Endothelial cell (in vitro differentiated cells): ENCODE measurements at places on chromosomes 2 and 18. TPM values are rescaled to one million over a fixed set of nuclear protein-coding genes. Genes with fewer than 3 reads are reported as not detected.

DNA sequence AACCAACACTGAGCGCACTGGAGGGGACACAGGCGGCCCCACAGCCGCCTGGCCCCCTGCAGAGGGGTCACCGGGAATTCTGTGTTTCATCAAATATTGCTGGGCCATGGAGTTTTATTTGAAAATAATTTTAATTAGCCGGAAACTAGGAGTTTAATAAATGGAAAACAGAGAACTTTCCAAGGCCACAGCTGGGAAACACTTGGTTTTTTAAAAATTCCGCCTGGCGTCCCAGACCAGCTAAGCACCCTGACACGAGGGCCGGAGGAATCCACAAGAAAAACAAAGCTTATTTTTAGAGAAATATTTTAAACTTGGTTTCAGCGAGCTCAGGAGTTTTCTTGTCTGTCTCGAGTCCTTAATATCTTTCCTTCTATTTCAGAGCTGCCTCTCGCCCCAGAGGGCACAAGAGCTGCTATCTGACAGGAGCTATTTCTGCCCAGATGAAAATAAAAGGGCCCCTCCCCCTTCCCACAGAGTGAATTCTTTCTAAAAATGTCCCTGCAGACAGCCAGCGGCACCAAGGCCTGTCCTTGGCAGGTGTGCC, 8.2 kb downstream of the ZFP36L2 start:
- peaks cover 50% of the 10 kb centered on the region for H3K4me1 ChIP-seq
- DNase-seq: no peak
- H3K4me3 ChIP-seq: no peak overlapping the region
- H3K36me3 ChIP-seq: peaks cover 6% of the 10 kb centered on the region
- peaks cover 10% of the 10 kb centered on the region for H3K27me3 ChIP-seq

GRCh38 chr18:5318061-5318700, 22.7 kb upstream of the ZBTB14 start:
- peak overlapping the region; percentile 38 for H3K27ac ChIP-seq
- H3K27me3 ChIP-seq: no peaks in the 10 kb centered on the region
- no peak for DNase-seq
- H3K36me3 ChIP-seq: no peaks in the 10 kb centered on the region
- no peak overlapping the region for H3K4me3 ChIP-seq
- peaks cover 27% of the 10 kb centered on the region for H3K4me1 ChIP-seq

DNA sequence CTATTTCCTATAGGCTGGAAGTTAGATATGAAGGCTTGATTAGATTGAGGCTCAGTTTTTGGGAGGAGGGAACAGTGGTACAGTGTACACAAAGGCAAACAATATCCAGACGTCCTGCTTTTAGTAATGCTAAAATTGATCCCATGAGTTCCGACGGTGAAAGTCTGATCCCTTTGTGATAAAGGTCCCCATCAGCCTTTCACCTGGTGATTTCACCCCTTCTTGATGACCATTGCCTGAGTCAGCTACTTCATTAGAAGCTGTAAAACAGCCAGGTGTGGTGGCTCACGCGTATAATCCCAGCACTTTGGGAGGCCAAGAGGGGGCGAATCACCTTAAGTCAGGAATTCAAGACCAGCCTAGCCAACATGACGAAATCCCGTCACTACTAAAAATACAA, 29.7 kb downstream of the TWSG1 start:
- H3K4me1 ChIP-seq: peaks cover 4% of the 10 kb centered on the region
- no peak overlapping the region for H3K27ac ChIP-seq
- DNase-seq: no peak
- H3K27me3 ChIP-seq: no peaks in the 10 kb centered on the region

GRCh38 chr2:8310557-8311455, 371.1 kb upstream of the ID2 start:
- peaks cover 4% of the 10 kb centered on the region for H3K27me3 ChIP-seq
- no peak for DNase-seq
- no peak overlapping the region for H3K27ac ChIP-seq
- no peak overlapping the region for H3K4me3 ChIP-seq
- peaks cover 11% of the 10 kb centered on the region for H3K4me1 ChIP-seq

DNA sequence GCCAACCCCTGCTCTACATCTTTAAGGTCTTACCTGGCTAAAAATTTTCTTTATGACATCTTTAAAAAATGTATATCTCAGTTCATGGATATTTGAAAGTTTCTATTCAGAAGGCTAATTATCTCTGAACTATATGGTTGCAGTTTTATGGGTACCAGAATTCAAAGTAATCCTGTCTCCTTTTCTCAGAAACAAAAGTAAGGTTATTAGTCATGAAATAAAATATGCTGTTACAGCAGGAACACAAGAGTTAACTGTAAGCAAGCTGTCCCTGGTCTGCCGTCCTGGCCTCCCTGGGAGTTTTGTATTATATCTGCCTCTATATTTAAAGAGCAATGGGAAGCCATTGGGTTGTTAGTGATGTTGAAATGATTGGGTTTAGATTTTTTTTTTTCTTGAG, 34.0 kb downstream of the SLC4A1AP start:
- peaks cover 1% of the 10 kb centered on the region for H3K27me3 ChIP-seq
- DNase-seq: no peak
- H3K4me1 ChIP-seq: peaks cover 5% of the 10 kb centered on the region
- peaks cover 3% of the 10 kb centered on the region for H3K36me3 ChIP-seq
- no peak overlapping the region for H3K4me3 ChIP-seq

DNA sequence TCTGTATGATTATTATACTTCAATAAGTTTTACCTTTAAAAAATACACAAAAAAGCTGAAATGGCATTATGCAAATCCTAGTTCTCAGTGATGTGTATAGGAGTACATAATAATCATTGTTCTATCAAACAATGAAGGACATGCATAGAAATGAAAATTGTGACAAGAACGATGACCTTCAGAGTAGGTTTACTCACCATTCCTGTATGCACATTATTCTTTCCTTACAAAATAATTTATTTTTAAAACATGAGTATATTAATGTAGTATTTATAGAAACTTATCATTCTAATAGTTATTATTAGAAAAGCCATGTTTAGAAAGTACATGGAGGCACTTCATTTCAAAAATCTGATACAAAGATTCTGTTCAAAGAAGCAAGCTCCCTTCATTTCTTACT, 32.7 kb upstream of the DPP4 start:
- no peak for DNase-seq
- no peak overlapping the region for H3K4me3 ChIP-seq
- no peaks in the 10 kb centered on the region for H3K36me3 ChIP-seq

DNA sequence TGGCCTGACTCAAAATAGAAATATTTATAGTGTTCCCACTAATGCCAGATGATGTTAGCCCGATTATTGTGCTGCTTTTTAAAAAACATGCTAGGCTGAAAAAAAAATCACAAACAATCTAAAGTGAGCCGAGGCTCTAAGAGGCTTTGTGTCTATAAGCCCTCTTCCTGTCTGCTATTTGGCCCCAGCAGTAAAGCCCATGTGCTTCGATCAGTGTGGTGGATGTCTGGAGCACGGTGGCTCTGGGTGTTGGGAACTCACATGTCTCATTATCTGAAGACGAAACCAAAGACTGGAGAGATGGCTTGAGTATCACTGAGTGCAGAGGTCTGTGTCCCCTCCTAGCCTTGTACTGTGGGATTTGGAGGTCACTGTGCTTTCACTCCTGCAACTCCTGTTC, 55.1 kb downstream of the INO80C start:
- no peak overlapping the region for H3K4me3 ChIP-seq
- peaks cover 20% of the 10 kb centered on the region for H3K36me3 ChIP-seq
- no peak overlapping the region for H3K27ac ChIP-seq
- H3K27me3 ChIP-seq: peaks cover 12% of the 10 kb centered on the region
- H3K4me1 ChIP-seq: peaks cover 27% of the 10 kb centered on the region

DNA sequence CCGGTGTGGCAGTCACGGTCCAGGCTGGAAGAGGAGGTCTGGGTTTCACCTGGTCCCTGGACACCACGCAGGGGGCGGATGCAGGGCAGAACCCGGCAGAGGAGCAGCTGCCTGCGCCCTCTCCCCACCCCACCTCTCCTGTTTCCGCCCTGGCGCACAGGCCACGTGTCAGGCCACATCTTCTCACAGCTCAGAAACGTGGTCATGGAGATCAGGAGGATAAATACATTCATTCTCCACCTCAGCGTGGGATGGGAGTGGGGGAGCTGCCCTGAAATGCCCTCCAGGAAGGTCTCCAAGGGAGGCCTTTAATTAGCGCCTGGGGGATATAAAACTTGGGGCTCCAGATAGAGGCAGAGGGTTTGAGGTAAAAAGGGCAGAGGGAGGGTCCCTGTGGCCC, 142.0 kb downstream of the KCTD1 start:
- peaks cover 3% of the 10 kb centered on the region for H3K4me1 ChIP-seq
- H3K27me3 ChIP-seq: peaks cover 1% of the 10 kb centered on the region
- no peaks in the 10 kb centered on the region for H3K36me3 ChIP-seq
- H3K27ac ChIP-seq: no peak overlapping the region

DNA sequence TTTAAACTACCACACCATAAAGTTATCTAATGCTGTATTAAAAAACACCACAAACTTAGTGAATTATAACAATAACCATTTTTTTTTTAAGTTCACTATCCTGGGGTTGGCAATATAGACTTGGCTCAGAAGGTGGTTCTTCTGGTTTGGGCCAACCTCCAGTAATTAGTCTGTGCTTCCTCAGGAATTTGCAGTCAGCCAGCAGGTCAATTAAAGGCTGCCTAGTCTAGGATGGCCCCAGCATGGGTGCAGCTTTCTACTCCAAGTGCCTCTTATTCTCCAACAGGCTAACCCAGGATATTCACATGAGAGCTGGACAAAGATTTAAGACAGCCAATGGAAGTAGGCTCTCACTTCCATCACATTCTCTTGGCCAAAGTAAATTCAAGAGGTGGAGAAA, 379.1 kb upstream of the FIGN start:
- no peak overlapping the region for H3K4me3 ChIP-seq
- no peaks in the 10 kb centered on the region for H3K27me3 ChIP-seq

DNA sequence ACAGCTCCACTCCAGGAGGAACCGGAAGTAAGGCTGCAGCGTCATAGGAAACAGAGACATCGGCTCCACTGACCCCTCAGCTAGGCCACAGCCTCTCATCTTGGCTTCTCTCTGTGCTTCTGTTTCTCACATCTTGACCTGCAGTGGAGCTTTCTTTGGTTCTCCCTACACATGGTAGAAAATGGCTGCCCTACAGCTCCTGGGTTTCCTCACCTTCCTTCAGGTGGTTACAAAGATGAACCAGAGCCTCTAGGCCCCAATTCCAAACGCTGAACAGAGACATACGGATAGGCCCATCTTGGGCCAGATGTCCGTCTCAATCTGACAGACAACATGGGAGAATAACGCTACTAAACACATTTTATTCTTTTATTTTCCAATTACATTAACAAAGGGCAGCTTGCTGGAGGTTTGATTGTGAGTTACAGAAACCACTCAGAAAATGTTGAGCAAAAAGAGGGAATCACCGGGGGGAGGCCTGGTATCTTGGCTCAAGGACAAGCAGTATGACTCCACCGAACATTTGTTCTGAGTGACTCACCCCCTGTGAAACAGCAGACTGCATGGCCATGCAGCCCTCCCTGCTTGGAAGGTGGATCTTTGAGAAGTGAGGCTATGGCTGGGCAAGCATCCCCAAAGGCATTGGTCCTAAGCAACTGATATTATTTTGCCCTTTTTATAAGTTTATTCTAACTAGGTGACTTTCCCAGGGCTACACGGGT, 303.5 kb downstream of the CDCA7 start:
- no peak overlapping the region for H3K27ac ChIP-seq
- no peak for DNase-seq
- no peaks in the 10 kb centered on the region for H3K4me1 ChIP-seq
- no peaks in the 10 kb centered on the region for H3K36me3 ChIP-seq
- H3K4me3 ChIP-seq: no peak overlapping the region
- peaks cover 1% of the 10 kb centered on the region for H3K27me3 ChIP-seq

- no peak for DNase-seq
- H3K27ac ChIP-seq: no peak overlapping the region
- no peaks in the 10 kb centered on the region for H3K4me1 ChIP-seq
- no peaks in the 10 kb centered on the region for H3K27me3 ChIP-seq
- no peak overlapping the region for H3K4me3 ChIP-seq
Observed at GRCh38 chr2:8217468-8218030, 464.3 kb upstream of the ID2 start.

GRCh38 chr2:85062565-85062964, 70.6 kb upstream of the TCF7L1 start:
- H3K4me1 ChIP-seq: peaks cover 4% of the 10 kb centered on the region
- no peak for DNase-seq
- no peaks in the 10 kb centered on the region for H3K36me3 ChIP-seq
- peaks cover 8% of the 10 kb centered on the region for H3K27me3 ChIP-seq
- H3K27ac ChIP-seq: no peak overlapping the region
- H3K4me3 ChIP-seq: no peak overlapping the region

GRCh38 chr2:207337234-207338219, 171.8 kb upstream of the KLF7 start:
- peaks cover 44% of the 10 kb centered on the region for H3K4me1 ChIP-seq
- H3K4me3 ChIP-seq: no peak overlapping the region
- no peak for DNase-seq
- H3K27ac ChIP-seq: no peak overlapping the region

RNF181 gene
- 155 TPM for total RNA-seq

DCDC2C gene
- total RNA-seq: not detected

ITGA4 gene
- 5.7 TPM for total RNA-seq

SUMO1 gene
- total RNA-seq: 113 TPM

BAZ2B gene
- 100 TPM for total RNA-seq

PASK gene
- total RNA-seq: 39.7 TPM
